ENCODE measurements at places on chromosomes 3 and 15. TPM values are rescaled to one million over a fixed set of nuclear protein-coding genes. Genes with fewer than 3 reads are reported as not detected.

Gene SLC9C1
- total RNA-seq, result not detected

Gene ANKUB1
- total RNA-seq, result not detected

Gene CFAP44
- 1.7 TPM for total RNA-seq

Gene LRRIQ4
- total RNA-seq, result not detected

Gene PPP1R14D
- not detected for total RNA-seq

Gene TM2D3
- total RNA-seq, result 25.6 TPM

Gene CCDC39
- not detected for total RNA-seq

Gene PLCB2
- 0.55 TPM for total RNA-seq

Gene HTR3E
- not detected for total RNA-seq

Gene HAPLN3
- 26.5 TPM for total RNA-seq

Gene DPPA4
- total RNA-seq, result not detected

Gene TEX55
- not detected for total RNA-seq

Gene ANKDD1A
- total RNA-seq, result 1.4 TPM

Gene HESX1
- not detected for total RNA-seq

Gene UNC13C
- total RNA-seq, result not detected

Gene SLC22A14
- total RNA-seq, result not detected

Gene MST1
- 2.0 TPM for total RNA-seq

Gene IL5RA
- not detected for total RNA-seq

Gene WDR49
- total RNA-seq, result not detected

Gene BFSP2
- not detected for total RNA-seq

Gene TMEM207
- not detected for total RNA-seq

Gene GOLGA8Q
- total RNA-seq, result not detected

Gene DZIP1L
- total RNA-seq, result 7.9 TPM

Gene TERC
- not detected for total RNA-seq

Gene UCN2
- total RNA-seq, result 8.2 TPM

Gene CPLX3
- total RNA-seq, result 0.07 TPM

Gene GOLGA8H
- total RNA-seq, result 1.2 TPM

Gene HMCES
- 39.4 TPM for total RNA-seq

Gene IL17RE
- 1.1 TPM for total RNA-seq

Gene SERPINI2
- total RNA-seq, result not detected

Gene SNTN
- total RNA-seq, result not detected

Gene TGM5
- total RNA-seq, result not detected

Gene SUSD5
- 2.3 TPM for total RNA-seq

Gene COL6A5
- total RNA-seq, result not detected

Gene CCDC13
- total RNA-seq, result 0.60 TPM

Gene PRSS50
- total RNA-seq, result not detected

Gene AQP9
- not detected for total RNA-seq

Gene ZMYND10
- total RNA-seq, result 1.5 TPM

Gene CDHR4
- 0.23 TPM for total RNA-seq

Gene EOMES
- 0.95 TPM for total RNA-seq

Gene CCDC54
- not detected for total RNA-seq

Gene THRB
- total RNA-seq, result 0.83 TPM
